ENCODE measurements at places on chromosomes 4 and X.

DNA sequence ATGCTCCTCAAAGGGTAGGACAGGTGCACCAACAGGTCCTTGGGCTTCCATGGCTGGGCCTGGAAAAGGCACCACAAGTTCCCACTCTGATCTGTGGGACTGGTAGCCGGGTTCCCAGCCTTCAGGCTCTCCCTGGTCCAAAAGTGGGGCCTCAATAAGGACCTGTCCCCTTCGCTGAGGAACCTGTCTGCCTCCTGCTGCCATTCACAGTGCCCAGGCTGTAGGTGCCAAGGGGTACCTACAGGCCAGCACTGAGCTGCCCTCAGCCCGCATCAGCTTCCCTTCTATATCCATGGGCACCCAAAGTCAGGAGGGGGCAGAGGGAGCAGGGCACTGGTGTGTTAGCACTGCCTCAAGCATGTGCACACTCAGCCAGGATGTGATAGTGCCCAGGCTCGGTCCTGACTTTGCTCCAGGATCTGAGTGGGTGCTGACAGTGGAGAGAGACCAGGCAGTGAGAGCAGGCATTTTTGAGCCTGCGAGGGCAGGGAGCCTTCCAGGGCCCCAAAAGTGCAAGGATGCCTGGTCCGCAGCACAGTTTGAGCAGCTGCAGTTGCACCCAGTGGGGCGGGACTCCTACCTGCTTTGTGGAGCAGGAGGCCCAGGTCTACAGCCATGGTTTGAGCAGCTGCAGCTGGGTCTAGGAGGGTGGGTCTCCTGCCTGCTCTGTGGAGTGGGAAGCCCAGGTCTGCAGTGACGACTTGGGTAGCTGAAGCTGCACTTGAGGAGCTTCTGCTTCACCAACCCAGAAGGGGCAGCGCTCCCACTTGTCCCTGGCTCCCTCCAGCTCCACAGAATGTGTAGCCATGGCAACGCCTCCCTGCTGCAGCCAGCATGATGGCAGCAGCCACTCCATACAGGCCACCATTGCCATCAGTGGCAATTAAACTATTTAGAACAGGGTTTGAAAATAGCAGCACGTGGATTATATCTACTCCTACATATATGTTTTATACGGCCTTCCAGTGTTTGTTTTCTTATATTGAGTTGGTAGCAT lies 376.4 kb downstream of the KCTD8 start:
- DNase-seq = no peak

DNA sequence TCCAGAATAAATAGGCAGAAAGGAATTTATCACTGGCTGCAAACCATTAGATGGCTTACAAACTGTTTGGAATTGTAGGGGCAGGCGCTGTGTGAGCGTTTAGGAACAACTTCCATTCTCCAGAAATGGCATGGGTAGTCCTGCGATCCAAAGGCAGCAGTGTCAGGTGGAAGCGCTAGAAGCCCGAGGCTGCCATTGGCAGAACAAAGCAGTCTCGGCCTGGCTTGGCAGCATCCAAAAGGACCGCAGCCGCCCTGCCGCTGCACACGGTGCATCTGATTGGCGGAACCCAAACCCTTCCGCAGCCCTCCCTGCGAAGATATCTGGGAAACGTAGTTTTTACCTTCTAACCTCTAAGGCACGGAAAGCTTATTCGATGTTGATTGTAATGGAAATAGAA lies 23.6 kb upstream of the YTHDC1 start:
- DNase-seq = peak; percentile 24

- DNase-seq = no peak
Measured at GRCh38 chr4:47104986-47105385, 73.6 kb downstream of the GABRB1 start.

- DNase-seq = no peak
Measured at GRCh38 chr4:150123796-150124677, 45.8 kb downstream of the DCLK2 start.

GRCh38 chr4:124804584-124804983 lies 92.1 kb upstream of the ANKRD50 start:
- DNase-seq = no peak

DNA sequence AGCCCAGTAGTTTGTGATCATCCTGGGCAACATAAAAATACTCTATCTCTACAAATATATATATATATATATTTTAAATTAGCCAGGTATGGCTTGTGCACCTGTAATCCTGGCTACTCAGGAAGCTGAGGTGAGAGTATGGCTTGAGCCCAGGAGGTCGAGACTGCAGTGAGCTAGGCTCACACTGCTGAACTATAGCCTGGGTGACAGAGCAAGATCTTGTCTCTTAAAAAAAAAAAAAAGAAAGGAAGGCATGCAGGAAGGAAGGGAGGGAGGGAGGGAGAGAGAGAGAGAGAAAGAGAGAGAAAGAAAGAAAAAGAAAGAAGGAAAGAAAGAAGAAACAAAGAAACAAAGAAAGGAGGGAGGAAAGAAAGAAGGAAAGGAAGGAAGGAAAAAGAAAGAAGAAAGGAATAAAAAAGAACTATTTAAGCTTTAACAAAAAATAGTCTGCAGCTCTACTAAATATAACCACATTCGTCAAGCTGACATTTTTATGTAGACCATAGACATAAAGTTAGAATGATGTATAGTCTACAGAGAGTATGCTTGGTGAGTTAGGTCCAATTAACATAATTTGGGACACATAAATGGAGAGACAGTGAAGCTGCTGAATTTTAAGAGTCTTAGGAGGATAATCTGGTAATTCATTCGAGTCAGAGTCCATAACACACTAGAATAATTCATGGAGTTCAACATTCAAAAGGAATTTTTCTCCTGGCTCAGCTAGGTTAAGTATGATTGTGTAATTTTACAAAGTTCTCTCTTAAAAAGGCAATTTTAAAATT lies 111.9 kb downstream of the GLRA3 start:
- no peak for DNase-seq

- DNase-seq = no peak
Measured at GRCh38 chr4:182680234-182680653, 236.9 kb downstream of the DCTD start.

- DNase-seq = no peak
Measured at GRCh38 chrX:107454302-107454701, 4.8 kb downstream of the FRMPD3 start.

Measured in activated T-cell treated with anti-CD3 and anti-CD28 coated beads for 4 hours (primary cell).